NCI-H2029 (cell line): ENCODE measurements at places on chromosomes 4 and X.

DNA sequence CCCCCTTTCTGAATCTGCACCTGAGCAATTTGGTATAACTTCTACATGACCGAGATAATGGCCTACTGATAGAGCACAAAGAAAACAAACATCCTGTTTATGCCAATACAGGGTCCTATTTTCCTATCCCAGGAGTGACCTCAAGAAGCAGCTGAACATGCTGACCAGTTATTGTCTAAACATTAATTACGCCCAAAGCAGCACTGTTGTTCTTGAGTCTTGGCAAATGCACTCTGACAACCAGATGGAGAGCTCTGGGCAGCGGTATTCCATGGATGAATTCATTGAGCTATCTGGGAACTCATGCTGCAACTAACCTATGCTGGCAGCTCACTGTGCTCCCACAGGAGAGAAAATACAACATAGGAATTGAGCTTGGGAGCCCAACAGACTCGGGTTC lies 52.6 kb downstream of the PCYT1B start:
- no peak for DNase-seq

DNA sequence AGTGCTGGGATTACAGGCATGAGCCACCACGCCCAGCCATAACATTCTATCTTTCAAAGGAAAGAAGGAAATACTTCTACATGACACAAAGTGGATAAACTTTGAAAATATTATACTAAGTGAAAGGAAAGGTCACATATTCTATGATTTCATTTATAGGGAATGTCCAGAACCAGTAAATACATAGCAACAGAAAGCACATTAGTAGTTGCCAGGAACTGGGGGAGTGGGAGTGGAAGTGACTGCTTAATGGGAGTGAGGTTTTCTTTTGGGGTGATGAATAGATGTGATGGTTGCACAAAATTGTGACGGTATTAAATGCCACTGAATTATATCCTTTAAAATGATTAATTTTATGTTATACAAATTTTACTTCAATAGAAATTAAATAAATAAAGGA lies 95.7 kb upstream of the IL15 start:
- no peak for DNase-seq

DNA sequence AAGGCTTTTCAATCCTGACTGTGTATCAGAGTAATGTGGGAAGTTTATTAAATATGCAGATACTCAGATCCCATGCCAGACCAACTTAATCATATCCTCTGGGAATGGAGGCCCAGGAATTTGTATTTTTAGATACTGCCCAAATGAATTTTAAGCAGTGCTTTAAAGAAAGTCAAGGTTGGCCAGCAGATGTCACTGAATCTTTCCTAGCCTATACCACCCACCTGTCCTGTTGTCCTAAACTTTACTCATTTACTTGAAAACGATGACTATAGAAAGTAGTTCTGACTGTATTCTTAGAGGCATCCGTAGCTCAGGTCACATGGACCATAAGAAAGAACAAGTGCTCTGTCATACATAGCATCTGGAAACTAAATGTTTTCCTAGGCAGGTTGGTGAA lies 79.9 kb downstream of the AMOT start:
- DNase-seq: no peak

- DNase-seq: no peak
Measured at GRCh38 chr4:124803641-124804040, 91.1 kb upstream of the ANKRD50 start.

DNA sequence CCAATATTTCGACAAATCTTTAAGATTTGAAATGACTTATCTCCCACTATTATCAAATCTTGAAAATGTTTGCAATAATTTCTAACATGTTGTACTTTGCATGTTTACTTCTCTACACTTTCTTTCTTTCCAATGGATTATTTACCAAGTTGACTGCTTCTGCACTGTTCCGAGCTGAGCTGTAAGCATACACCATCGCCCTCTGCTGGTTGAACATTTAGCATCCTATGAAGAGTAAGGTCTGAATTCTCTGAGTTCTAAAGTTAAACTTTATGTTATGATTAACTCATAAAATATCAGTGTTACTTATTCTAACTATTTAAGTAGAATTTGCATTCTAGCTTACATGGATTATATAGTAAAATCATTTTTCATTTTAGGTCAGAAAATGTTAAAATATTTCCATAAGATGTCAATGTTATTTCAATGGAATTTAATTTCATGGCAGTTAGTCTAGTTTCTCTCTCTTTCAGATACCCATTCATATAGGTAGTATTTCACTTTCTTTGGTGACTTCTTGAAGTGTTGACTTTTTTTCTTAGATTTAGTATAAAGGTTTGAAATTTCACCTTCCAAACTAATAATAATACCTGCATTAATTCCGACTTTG lies 137.4 kb downstream of the DKK2 start:
- peak; percentile 1 for DNase-seq

- no peak for DNase-seq
Measured at GRCh38 chrX:26958261-26958660, 504.9 kb downstream of the PPP4R3C start.

- DNase-seq: no peak
Measured at GRCh38 chrX:12877386-12877785, 10.5 kb downstream of the TLR7 start.

DNA sequence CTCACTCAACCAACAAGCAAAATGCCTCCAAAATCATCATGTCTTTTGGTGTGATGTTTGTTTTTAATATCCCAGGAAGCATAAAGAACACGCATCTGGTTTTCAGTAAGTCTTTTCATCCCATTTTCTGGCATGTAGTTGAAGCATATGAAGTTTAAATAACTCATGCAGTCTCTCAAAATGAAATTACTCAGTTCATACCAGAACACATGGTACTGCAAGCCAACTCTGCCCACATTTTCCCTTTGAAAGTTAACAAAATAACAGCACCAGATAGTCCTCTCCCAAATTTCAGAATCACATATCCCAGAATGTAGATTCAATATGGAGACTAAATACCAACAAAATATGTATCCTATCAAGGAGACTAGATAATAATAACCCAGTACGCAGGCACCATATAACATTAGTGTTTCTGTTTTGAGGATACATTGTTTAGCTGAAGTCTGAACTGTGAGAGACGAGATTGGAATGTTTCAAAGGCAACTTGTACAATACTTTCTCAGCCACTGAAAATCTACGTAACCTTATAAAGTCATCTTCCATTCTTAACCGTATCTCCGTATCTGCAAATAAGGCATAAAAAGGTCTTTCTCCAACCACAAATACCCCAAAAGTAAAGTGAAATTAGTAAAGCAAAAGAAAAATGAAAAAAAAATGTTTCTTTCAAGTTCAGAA lies 23.1 kb downstream of the CORIN start:
- no peak for DNase-seq

GRCh38 chr4:152422817-152423320 lies 113.0 kb downstream of the FBXW7 start:
- no peak for DNase-seq

GRCh38 chr4:159107203-159107925 lies 4.5 kb downstream of the RAPGEF2 start:
- no peak for DNase-seq

- no peak for DNase-seq
Measured at GRCh38 chr4:119035951-119036737, 99.5 kb upstream of the MYOZ2 start.

- DNase-seq: no peak
Measured at GRCh38 chr4:49044270-49044669, 58.2 kb downstream of the CWH43 start.

GRCh38 chr4:152278172-152278504 lies 257.8 kb downstream of the FBXW7 start:
- no peak for DNase-seq

GRCh38 chr4:156906325-156906724 lies 65.3 kb downstream of the PDGFC start:
- no peak for DNase-seq

DNA sequence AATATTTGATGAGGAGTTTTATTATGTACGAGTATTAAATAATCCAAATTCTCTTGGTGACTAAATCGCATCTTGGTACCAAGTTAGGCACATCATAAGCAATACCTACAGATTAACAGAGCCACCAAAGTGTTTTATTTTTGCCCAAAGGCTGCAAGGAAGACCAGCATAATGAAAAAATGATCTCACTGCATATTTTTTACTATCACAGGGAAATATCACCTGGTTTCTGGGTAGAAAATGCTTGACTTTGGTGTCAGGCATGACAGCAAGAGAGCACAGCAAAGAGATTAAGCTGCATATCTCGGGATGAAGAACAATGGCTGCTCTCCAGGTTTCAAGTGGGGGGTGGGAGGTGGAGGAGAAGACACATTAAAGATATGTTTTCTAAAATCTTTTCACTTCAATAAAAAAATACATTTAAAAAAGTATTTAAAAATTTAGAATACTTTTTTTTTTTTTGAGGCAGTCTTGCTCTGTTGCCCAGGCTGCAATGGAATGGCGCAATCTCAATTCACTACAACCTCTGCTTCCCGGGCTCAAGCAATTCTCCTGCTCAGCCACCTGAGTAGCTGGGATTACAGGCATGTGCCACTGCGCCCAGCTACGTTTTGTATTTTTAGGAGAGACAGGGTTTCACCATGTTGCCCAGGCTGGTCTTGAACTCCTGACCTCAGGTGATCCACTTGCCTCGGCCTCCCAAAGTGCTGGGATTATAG lies 86.1 kb downstream of the FRYL start:
- DNase-seq: no peak

DNA sequence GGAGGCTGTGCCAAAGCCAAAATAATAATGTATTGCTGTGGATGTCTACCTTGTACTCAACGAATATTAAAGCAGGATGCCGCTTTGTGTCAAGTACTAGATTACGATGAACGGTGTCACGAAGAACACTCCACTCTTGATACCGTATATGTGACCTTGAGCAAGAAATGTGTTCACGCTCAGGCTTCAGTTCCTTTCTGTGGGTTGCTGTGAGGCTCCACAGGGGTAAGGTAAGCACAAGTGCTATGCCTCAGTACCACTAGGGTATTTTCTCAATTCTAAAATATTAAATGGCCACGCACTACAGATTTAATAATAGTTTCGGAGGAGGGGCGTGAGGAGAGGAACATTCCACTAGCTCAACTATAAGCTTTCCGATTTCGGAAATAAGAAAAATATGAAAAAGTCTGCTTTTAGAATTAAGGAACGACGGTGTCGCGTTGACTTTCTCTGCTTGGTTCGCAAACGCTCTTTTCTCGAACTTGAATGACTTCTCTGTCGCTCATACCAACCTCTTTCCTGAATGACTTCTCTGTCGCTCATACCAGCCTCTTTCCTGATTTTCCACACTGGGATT lies 607 bp upstream of the SCOC start:
- no peak for DNase-seq

DNA sequence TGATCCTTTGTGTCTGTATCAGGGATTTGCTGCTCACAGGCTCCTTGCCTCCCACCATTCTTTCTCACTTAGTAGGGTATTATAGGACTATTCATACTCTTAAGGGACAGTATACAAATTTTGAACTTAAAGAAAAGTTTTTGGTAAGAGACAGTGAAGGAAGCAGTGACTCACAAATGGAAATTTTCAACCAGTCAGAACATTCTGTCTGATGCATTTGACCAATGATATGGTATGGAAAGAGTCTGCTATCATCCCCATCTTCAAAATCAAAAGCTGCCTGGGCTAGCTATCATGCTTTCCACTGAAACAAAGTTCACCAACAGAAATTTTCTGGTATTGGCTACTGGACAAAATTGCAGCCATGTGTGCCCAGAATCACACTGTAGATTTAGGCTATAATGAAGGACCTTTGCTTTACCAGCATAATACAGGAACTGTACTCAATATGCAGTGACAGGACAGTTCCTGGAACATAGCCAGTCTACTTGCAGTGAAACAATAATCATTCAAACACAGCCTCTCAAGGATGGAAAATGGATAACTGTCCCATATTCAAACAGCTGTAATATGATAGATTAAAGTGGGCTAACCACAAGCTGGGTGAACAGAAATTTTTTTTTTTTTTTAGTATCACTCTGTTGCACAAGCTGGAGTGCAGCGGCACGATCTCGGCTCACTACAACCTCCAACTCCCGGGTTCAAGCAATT lies 109.0 kb upstream of the ACSL4 start:
- no peak for DNase-seq

- no peak for DNase-seq
Measured at GRCh38 chr4:23890369-23891063, 669 bp upstream of the PPARGC1A start.

DNA sequence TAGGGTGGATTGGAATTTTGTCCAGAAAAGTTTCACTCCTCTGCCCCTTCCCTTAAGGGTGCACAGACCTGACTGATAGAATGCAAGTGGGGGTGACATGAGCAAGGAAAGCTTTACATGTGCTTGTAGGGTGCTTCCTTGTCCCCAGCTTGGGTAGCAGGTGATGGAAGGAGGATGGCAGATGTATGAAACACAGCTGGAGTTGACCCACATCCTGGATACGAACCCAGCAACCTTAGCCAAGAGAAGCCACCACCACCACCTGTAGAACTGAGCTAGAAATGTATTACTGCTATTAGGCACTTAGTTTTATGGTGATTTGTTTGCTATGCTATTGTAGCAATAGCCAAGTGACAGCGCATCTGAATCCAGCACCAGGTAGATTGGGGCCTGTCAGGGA lies 227.4 kb downstream of the HS3ST1 start:
- no peak for DNase-seq

GRCh38 chr4:159101988-159102621 lies 774 bp upstream of the RAPGEF2 start:
- no peak for DNase-seq

DNA sequence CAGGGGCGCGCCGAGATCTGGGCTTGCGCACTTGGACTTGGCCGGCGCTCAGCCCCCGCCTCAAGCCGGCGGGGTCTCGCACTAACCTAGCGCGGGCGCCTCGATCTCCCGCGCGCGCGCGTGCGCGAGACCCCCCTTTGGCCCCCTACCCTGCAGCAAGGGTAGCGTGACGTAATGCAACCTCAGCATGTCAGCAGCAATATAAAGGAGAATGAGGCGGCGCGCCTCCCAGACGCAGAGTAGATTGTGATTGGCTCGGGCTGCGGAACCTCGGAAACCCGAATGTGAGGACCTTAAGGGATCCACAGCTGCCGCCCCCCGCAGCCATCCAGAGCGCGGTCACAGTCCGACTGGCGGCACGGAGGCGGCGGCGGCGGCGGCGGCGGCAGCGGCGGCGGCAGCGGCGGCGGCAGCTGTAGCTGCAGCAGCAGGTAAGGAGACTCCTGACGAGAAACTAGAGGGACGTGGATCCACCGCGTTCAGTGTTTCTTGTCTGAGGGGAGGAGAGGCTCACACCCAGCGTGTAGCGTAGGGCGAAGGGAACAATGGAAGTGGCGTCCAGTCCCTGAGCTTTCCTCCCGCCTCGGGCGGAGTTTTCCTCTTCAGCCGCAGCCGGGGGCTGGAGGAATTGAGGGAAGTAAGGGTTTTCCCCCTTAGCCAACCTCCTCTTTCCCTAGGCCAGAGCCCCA lies at the start of the genes SATL1 and ZNF711:
SATL1 (minus strand) TSS at position 19 of the 689 bp plus-strand sequence. CDS start 134,811 bp downstream, outside the sequence.
ZNF711 (plus strand) TSS at position 231 of the 689 bp plus-strand sequence. CDS start 3,582 bp downstream, outside the sequence.
- peak; percentile 44 for DNase-seq

GRCh38 chrX:140766024-140766611 lies 56.6 kb downstream of the LINC00632 start:
- DNase-seq: no peak

- DNase-seq: no peak
Measured at GRCh38 chr4:87738483-87738882, 60.9 kb upstream of the IBSP start.

- no peak for DNase-seq
Measured at GRCh38 chr4:107366016-107366735, 330.1 kb upstream of the DKK2 start.
